ENCODE measurements at places on chromosomes 2 and 18.

- no peak for DNase-seq
Measured at GRCh38 chr18:22069916-22070315, 99.5 kb upstream of the GATA6 start.

DNA sequence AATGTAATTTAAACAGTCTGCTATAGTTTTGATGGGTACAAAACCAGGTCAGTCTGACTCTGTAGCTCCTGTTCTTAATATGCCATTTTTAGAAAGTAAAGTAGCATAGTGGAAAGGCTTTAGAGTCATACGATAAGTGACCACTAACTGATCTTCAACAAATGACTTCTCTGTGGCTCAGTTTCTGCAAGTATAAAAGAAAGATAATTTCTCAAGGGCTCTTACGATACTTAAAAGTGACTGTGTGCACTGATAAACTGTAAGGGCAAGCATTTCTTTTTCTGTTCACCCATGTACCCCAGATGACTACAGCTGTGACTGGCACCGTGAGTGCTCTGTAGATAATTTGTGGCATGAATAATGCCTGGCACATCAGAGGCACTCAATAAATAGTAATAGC lies 178.7 kb downstream of the LCLAT1 start:
- DNase-seq: no peak

DNA sequence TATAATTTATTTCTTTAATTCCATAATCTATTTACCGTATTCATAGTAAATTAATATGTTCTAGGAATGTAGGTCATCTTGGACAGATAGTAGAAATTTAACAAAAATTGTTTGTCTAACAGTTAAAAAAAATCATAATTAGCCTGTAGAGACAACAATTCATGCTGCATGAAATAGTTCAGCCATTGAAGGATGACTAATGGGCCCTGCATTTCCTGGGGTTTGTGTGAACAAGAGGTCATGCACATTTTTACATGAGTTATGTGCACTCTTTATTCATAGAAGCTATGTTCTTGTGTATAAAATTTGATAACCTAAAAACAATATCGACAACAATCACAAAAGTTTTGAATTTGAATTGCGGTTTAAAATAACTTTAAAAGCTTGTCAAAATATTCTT lies 1663.6 kb downstream of the SUCLG1 start:
- DNase-seq: no peak

GRCh38 chr2:64652231-64653108 lies 1.2 kb downstream of the SERTAD2 start:
- no peak for DNase-seq

GRCh38 chr2:14751581-14751980 lies 119.1 kb downstream of the LRATD1 start:
- DNase-seq: no peak

- DNase-seq: no peak
Measured at GRCh38 chr2:15630121-15630977, 38.7 kb downstream of the DDX1 start.

GRCh38 chr2:11450791-11451190 lies 15.2 kb downstream of the E2F6 start:
- DNase-seq: no peak

GRCh38 chr2:1603521-1603920 lies 140.8 kb downstream of the PXDN start:
- no peak for DNase-seq

DNA sequence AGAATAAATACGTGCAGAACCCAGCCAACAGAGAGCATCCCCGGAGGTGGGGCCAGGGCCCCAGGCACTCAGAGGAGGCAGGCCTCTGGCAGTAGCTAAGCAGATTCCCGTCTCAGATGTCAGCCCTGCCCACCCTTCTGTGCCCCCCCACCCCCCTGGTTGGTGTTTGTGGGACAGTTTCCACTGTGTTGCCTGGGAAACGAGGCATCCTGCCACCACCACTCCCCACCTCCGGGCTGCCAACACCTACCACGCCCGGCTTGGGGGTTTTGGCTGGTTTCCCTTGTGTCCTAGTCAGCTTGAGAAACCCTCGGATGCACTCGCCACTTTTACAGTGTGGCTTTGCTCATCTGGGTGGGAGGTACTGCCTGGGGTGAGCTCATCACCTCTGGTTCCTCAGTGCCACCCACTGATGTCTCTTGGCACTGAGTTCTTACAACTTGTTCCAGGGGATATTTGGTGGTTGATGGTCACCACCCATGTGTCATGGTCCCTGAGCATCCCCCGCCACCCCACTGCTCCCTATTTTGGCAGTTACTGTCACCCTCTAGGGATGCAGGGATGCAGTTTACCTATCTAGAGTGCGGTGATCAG lies 72.4 kb upstream of the YWHAQ start:
- no peak for DNase-seq

DNA sequence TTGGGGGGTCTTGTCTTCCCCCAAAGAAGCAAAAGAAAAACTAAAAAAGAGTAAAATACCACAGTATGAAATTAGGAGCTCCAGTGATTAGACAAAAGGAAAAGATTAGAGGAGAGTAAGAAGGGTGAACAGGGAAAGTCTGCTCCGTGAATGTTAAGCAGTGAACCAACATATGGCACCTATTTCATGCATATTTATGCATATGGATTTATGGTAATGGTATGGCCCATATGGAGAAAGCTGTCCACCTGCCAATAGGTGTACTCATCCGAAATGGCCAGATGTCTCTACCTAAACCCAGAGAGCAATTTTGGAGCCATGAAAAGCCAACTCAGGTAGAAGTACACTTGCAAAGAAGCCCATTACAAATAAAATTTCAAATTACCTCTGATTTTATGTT lies 404.0 kb upstream of the RAB6C start:
- DNase-seq: no peak

GRCh38 chr2:62305421-62306176 lies 109.7 kb downstream of the B3GNT2 start:
- no peak for DNase-seq

GRCh38 chr2:107064750-107065149 lies 178.8 kb upstream of the ST6GAL2 start:
- DNase-seq: no peak

DNA sequence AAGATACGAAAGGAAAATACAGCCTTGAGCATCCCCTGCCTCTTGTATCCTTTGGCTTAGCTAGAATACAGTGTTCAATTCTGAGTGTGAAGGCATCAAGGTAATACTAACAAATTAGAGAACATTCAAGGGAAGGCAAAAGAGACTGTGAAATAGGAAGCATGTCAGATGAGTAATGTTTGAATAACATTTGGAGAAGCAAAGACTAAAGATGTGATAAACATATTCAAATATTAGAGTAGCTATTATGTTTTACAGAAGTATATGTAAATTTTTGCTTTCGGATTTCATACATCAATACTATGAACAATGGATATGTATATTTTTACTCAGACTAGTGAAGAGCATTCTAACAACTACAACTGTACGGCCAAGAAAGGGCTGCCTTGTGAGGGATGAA lies 161.7 kb upstream of the FN1 start:
- no peak for DNase-seq

DNA sequence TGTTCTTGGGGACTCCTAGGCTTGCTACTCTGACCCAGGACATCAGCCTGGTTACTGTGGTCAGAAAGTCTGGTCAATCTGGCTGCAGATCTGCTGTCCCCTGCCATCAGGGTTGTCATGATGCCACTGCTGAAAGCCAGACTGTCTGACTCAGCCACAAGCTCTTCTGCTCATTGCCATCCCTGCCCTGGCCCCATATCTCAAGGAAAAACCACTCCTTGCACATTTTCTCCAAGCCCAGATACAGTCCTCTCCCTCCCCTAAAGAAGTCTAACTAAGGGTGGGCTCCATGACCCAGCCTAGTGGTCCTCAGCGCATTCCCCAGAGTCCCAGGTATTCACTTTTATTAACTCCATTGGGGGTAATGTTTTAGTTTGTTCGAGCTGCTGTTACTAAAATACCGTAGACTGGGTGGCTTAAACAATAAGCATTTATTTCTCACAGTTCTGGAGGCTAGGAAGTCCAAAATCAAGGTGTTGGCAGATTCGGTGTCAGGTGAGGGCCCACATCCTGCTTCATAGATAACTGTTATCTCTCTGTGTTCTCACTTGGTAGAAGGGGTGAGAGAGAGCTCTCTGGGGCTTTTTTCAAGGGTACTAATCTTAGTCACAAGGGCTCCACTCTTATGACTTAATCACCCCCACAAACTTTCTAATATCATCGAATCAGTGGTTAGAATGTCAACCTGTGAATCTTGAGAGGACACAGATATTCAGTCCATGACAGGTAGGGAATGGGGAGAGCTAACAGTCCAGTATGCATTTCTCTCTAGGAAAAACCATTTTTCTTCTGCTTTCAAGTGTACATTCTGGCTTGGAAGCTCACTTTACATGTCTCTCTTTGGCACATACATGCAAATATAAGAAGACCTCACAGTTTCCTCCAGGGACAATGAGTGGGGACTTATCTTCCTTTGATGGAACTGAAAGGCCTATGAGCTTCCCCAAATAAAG lies 94.8 kb upstream of the CXCR4 start:
- no peak for DNase-seq

- DNase-seq: no peak
Measured at GRCh38 chr2:28293416-28293815, 99.2 kb upstream of the FOSL2 start.

DNA sequence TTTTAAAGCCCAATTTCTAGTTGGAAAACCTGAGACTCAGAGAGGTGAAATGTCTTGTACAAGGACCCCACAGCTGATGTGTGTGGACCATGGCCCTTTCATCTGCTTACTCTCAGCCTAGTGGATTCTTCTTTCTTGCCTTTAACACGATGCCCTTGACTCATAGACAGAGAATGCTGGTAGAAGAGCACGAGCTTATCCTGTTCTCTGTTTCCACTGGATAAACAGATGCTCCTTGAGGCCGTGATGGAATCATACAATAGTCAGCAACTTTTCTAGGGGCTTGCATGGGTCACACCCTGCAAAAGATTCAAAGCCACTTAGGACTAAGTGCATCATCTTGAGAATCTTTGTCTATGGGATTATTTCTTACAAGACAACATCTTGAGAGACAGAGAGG lies 50.9 kb downstream of the MYCN start:
- DNase-seq: no peak

DNA sequence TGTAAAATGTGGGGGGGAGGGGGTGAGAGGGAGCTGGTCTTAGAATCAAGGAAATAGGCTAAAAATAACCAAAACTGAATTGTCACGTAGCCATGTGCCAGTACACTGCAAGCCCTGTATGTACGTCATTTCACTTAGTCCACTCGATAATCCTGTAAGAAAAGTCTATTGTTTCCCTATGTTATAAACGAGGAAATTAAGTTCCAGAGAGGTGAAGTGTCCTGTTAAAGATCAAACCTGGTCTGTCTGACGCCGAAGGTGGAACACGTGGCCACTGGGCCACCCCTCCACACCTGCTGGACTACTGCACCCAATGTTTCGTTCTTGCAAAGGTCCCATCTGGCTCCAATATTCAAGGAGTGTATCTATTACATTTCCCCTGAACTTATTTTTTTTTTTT lies 29.6 kb downstream of the TFCP2L1 start:
- DNase-seq: no peak

DNA sequence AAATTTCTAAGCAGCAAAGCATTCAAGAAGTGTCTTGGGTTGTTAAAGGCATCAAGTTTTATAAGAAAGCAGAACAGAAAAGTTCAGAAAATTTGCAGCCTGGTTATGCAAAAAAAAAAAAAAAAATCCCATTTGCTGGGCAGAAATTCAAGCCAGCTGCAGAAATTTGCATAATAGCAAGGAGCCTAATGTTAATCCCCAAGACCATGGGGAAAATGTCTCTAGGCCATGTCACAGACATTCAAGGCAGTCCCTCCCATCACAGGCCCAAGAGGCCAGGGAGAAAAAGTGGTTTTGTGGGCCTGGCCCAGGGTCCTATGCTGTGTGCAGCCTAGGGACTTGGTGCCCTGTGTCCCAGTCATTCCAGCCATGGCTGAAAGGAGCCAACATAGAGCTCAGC lies 269.0 kb upstream of the SLC39A10 start:
- no peak for DNase-seq

- no peak for DNase-seq
Measured at GRCh38 chr2:201344663-201345366, 12.3 kb downstream of the FLACC1 start.

GRCh38 chr2:191404568-191404991 lies 159.4 kb downstream of the MYO1B start:
- no peak for DNase-seq

- no peak for DNase-seq
Measured at GRCh38 chr2:113762377-113763118, 6.1 kb upstream of the SLC35F5 start.

GRCh38 chr2:208062113-208062512 lies 36.8 kb upstream of the PLEKHM3 start:
- DNase-seq: no peak

GRCh38 chr2:85733121-85733960 lies 20.4 kb upstream of the ATOH8 start:
- DNase-seq: no peak

DNA sequence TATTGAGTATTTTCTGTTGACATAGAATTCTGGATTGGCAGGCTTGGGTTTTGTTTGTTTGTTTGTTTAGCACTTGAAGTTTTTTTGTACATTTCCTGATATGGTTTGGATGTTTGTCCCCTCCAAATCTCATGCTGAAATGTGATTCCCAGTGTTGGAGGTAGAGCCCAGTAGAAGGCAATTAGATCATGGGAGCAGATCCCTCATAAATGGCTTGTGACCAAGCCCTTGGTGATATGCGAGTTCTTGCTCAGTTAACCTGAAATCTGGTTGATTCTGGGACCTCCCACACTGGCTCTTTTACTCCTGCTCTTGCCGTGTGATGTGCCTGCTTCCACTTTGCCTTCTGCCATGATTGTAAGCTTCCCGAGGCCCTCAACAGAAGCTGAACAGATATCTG lies 98.0 kb downstream of the PTPN4 start:
- DNase-seq: no peak

GRCh38 chr2:55363636-55364035 lies 56.0 kb downstream of the CCDC88A start:
- no peak for DNase-seq

GRCh38 chr2:118814368-118814767 lies 33.1 kb downstream of the EN1 start:
- DNase-seq: no peak

DNA sequence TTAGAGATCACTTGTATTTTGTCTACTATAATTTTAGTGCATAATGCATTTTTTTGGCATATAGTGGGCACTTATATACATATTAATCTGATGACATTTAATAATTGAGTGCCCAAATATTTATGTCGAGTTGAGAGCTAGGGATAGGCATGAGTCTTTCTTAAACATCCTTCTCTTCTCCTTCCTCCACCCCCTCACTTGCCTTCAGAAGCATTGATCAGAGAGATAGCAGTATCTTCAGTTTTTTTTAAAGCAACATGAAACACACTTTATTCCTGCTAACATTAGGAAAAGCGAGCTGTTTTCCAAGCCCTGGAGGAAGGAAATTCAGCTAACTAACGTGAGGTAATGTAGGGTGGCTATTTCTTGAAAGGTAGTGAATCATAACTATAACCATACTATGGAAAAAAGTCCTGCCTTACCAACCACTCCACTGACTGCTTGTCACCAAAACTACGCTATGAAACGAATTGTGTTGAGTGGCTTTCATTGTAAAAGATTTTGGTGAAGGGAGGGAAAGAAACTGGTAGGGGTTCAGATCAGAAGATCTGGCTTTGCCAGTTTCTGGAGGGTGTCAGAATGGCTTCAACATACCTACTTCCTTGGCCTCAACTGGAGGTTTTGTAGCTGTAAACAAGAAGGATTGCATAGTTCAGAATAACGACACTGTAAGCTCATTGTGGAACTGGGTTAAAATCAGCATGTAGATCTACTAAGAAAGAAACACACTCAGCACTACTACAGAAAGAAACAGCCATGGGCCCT lies 2.3 kb upstream of the ITGA4 start:
- DNase-seq: no peak

All from activated B cell treated with CpG ODN at 0.5 μM for 24 hours (primary cell).